ENCODE measurements at places on chromosomes 6 and 20. TPM values are rescaled to one million over a fixed set of nuclear protein-coding genes. Genes with fewer than 3 reads are reported as not detected.

C6orf163 gene
- 0.74 TPM for total RNA-seq

BPI gene
- total RNA-seq, result not detected

CAGE1 gene
- total RNA-seq, result not detected

HLA-G gene
- not detected for total RNA-seq

PRND gene
- not detected for total RNA-seq

NNAT gene
- not detected for total RNA-seq

DOK5 gene
- total RNA-seq, result 0.67 TPM

SCRT2 gene
- not detected for total RNA-seq

OVOL2 gene
- total RNA-seq, result not detected

MMP24 gene
- 0.44 TPM for total RNA-seq

ZCCHC3 gene
- total RNA-seq, result 19.3 TPM

ARFGAP1 gene
- total RNA-seq, result 55.0 TPM

HMGCLL1 gene
- not detected for total RNA-seq

ARHGAP40 gene
- total RNA-seq, result 0.87 TPM

ZKSCAN3 gene
- 2.6 TPM for total RNA-seq

CLIC5 gene
- 0.34 TPM for total RNA-seq
